ENCODE measurements at places on chromosomes 1 and 21.

DNA sequence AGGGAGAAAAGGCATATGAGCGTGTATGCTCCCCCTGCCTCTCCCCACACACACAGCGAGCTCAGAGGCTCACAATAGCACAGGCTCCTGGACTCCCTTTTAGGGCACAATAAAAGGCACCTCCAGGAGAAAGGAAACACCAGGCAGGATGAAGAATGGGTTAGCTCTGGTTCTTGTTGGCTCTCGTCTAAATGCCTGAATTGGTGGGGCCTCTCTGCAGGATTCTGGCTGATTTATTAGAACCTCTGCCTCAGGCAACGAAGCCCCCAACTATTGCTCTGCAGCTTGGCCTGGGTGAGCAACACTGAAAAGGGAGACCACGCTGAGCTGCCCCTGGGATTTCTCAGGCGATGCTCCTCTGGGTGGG, 590.9 kb upstream of the PLXNA2 start:
- peak; percentile 1 for DNase-seq

DNA sequence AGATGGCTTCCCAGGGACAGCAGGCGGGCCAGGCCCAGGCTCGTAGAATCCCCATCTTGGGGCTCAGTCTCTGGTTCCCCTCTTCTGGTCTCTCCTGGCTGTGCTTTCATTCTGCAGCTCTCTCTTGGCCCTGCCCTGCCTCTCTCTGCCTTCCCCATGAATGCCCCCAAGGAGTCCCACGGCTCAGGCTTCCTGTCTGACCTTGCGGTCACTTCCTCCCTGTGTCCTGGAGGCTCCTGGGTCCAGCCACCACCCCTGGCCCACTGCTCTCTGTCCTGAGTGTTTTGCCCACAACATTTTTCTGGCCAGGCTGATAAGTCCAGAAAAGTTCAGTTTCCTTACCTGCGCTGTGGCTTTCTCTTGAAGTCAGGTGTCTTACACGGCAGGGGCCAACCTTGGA, 29.1 kb downstream of the PIGP start:
- no peak for DNase-seq

DNA sequence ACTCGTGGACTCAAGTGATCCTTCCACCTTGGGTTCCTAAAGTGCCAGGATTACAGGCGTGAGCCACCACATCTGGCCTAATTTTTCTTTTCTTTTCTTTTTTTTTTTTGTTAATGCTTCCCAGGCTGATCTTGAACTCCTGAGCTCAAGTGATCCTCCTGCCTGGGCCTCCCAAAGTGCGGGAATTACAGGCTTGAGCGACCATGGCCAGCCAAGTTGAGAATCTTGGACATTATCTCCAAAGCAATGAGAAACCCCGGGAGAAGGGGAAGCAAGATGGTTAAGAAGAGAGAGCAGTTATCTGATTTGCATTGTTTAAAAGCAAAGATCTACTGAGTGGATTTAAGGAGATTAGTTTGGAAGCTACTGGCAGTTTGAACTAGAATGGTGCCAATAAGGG, 9.1 kb downstream of the HIPK1 start:
- no peak for DNase-seq

- no peak for DNase-seq
These were observed 48.0 kb upstream of the FOXD3 start for GRCh38 chr1:63274371-63274770.

- peak; percentile 18 for DNase-seq
These were observed 89.4 kb downstream of the SDCCAG8 start for GRCh38 chr1:243345205-243345604.

GRCh38 chr1:172136925-172137324, 283.6 kb upstream of the C1orf105 start:
- peak; percentile 90 for DNase-seq

DNA sequence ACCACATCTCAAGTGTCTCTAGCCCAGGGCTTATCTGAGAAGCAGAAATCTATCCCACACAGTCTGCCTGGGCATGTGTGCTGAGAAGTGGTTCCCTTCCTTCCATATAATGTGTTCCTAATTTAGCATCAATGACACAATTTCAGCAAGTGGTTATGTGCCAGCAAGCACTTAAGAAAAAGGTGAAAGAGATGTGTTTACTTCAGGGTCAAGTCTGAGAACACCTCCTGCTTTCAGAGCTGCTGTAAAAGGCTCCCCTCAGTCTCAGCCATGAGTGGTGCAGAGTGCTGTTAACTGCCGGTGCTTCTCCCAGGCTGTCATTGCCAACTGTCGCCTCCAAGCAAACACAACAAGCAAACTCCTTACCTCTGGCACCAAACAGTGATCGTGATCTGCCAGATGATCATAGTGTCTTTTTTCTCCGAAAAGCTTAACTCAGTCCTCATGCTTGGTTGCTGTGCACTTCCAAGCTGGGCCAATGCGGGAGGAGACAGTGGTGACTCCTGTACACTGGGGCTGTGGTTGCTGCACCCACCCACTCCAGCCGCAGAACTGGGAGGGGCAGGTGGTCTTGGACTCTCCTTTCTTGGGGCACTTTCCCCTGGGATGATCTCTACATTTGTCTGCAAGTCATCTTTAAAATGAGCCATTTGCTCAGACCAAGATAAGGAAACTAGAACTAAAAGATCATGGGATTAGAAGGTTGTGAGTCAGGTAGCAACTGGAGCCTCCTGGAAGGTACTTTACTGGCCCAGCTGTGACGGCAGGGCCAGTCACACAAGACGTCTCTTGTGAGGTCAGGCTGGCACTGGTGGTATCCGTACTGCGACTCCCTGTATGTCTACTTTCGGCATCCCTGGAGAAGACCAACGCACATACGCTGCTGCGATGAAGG, 32.4 kb downstream of the ATP1A1 start:
- DNase-seq: no peak

DNA sequence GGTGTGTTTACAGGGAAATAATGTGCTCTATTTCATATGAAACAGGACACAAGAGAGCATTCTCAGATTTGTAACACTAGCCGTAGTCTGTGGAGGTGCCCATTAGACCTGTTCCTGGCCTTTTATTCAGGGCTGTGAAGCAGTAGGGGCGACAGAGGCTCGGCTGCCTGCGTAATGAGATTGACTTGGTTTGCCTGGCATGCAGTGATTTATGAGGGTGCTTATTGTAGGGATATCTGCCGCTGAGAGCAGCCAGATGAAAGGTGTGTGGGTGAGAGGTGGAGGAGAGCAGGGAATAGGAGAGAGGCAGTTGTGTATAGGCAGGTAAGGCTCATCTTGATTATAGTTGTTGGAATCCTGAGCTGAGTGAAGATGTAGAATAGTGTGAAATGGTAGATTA, 51.3 kb downstream of the DNAJC6 start:
- DNase-seq: no peak

GRCh38 chr1:183159960-183160359, 26.1 kb upstream of the LAMC2 start:
- DNase-seq: no peak

DNA sequence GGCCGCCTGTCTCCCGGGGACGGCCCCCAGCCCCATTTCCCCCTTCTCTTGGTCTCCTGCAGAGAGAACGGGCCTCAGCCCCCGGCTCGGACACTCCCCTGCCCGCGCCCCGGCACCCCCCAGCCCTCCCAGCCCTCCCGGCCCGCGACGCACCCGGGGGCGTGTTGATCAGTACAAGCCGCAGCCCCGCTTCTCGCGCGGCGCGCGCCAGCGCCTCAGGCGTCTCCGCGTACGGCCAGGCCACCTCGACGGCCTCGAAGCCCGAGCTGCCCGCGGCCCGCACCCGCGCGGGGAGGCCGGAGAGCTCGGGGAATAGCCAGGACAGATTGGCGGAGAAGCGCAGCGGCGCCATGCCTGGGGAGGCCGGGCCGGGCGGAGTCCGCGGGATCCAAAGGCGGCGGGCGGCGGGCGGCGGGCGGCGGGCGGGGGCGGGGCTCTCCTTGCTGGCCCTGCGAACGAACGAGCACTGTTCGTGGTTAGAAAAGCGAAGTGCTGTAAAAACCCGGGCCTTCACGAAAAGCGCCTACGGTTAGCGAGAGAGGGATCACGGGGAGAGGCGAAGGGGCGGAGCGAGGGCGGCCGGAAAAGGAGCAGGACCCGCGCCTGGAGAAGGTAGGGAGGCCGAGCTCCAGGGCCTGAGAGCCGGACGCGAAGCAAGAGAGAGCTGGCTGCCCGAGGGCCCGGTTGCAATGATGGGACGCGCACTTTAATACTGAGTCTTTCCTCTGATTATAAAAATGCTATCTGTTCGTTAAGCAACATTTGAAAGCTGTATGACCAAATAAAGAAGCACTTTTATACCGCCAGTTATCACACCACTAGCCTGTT, at the start of gene HYI:
HYI (minus strand) TSS at position 490 of the 828 bp plus-strand sequence; CDS start at position 352, 138 bp downstream.
- DNase-seq: peak; percentile 95

DNA sequence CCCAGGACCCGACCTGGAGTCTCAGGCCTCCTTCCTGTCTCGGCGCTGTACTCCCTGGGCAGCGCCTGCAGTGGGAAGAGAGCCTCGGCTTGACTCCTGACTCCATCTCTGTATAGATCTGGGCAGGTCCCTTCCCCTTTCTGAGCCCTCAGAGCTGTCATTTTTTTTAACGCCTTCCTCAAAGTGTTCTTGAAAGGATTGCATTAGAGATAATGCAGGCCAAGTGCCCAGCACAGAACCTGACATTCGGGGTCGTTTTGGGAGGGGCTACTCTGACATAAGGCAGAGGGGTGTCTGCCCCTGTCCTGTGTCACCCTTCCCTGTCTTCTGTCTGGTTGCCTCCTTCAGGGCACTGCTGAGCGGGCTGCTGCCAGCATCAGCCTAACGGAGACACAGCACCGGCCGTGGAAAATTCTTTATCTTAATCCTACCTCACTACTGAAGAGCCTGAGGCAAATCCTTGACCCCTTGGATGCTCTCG, 271.6 kb downstream of the TRABD2B start:
- no peak for DNase-seq

DNA sequence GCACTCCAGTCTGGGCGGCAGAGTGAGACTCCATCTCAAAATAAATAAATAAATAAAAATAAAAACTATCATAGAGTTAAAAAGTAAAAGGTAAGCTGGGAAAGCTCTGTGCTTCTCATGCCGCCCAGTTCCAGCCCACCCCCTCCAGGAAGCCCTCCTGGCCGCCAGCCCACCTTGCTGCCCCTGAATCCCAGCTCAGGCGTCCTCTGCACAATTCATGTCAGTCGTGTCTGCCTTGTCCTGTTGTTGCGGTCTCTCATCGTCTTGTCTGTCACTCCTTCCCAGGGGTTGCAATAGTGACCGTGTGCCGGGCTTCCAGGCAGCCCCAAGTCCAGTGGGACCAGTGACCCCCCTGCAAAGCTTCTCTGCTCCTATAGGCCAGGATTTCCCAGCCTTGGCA, 44.1 kb downstream of the RSPH1 start:
- DNase-seq: no peak

GRCh38 chr1:175543447-175543846, 199.9 kb downstream of the TNR start:
- no peak for DNase-seq

DNA sequence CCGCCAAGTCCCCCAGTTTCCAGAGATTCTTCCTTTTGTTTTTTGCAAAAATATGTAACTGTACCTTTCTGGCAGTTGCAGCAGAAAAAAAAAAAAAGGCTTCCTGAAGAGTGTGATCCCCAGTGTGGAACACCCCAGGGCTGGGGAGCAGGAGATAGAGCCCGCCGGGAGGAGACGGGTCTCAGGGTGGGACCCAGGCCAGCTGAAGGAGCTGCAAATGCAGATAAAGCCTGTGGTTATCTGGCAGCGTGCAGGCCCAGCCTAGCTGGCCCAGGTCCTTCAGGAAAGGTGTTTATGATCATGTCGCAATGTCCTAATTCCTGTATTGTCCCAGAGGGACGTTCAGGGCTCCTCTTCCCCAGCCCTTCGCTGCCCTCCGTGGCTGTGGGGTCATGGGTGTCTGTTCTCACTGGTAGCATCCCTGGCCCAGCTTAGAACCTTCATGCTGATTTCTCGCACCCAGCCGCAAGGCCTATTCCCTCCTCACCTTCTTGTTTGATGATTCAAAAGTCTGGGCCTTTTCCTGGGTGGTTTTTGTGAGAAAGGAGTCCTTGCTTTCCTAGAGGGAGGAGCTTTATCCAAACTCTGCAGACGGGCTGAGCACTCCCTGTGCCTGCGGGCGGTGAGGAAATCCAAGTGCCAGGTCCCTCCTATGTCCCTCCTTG, 26.2 kb downstream of the RNF187 start:
- DNase-seq: no peak

- DNase-seq: no peak
These were observed 16.4 kb downstream of the KNCN start for GRCh38 chr1:46535063-46535462.

DNA sequence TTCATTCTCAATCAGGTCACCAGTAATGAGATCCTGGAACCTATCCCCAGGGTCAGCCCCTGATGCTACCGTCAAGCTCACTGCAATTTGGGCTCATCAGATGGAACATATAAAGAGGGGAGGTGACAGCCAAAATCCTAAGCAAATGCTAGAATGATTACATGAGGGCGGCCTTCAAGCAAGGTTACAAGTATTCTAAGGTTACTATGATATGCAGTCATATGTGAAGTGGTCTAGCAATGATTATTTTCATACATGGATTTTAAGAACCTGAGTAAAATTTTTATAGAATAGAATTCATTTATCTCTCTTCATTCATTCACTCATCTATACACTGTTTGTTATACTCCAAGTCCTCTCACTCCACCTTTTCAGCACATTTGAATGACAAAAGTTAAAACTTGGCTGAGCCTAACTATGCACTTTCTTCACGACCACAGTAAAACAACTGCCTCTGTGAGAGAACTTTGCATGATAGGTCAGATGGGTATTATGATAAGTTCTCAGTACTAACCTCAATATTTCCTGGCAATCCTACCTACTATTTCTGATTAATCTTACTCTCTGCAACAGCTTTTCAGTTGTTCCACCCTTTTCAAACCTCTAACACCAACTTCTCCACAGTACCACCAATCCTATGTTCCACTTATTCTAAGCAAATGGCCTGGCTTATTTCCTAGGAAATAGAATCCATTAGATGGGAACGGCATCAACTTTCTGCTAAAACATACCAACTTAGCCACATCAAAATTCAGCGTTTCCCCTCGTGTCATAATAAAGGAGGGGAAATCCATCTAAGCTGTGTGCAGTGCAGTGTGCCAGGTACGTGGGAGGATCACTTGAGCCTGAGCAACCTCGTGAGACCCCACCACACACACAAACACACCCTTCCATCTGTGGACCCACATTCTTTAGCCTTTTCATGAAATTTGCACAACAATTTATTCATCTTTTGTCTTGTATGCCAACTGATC, 32.0 kb downstream of the LHX9 start:
- DNase-seq: no peak

GRCh38 chr1:244732851-244733450, 80.0 kb downstream of the DESI2 start:
- no peak for DNase-seq

Measured in muscle of leg (tissue), 16 donors.